ENCODE measurements at places on chromosomes 11 and 22.

GRCh38 chr22:32528984-32529982 is 54.7 kb downstream of the FBXO7 start:
- peak; percentile 17 for DNase-seq

DNA sequence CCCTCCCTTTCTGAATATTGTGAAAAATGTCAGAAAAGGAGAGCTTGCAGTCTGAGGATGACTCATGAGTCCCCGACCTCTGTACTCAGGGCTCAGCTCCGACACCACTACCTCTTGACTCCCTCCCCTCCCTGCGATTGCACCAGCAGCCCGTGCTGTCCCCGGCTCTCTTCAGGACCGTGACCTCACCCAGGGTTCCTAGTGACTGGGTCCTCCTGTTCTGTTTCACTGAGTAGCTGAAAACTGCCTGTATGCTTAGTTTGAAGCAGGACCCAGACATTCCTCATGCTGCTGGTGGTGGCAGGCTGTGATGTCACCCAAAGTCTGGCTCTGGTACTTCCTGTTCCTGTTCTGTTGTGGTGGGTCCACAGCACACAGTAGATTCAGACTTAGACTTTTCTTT is 11.7 kb downstream of the PHRF1 start:
- peak; percentile 32 for DNase-seq

DNA sequence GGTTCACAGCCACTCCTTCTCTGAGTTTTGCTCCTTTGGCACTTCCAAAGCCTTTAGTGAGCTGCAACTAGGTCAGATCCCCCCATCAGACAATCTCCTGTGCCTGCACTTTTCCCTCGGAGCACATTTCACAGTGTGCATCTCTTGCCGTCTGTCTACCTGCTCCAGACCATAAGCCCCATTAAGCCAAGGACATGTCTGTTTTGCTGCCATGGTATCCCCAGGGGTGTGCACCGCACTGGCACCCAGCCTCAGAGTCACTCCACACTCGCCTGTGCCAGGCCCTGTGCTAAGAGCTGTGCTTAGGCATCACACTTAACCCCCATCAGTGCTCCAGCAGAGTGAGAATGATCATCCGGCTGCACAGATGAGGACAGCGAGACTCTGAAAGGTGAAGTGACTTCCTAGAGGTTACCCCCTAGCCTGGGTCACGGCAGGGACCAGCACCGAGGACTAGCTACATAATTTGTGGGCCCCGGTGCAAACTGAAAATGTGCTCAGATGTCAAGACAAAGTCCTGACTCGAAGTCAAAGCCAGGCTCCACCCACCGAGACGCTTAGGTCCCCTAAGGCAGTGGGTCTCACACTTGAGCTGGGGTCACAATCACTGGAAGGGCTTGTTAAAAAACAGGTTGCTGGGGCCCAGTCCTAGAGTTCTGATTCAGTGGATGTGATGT is 33.9 kb downstream of the ARRB1 start:
- no peak for DNase-seq

DNA sequence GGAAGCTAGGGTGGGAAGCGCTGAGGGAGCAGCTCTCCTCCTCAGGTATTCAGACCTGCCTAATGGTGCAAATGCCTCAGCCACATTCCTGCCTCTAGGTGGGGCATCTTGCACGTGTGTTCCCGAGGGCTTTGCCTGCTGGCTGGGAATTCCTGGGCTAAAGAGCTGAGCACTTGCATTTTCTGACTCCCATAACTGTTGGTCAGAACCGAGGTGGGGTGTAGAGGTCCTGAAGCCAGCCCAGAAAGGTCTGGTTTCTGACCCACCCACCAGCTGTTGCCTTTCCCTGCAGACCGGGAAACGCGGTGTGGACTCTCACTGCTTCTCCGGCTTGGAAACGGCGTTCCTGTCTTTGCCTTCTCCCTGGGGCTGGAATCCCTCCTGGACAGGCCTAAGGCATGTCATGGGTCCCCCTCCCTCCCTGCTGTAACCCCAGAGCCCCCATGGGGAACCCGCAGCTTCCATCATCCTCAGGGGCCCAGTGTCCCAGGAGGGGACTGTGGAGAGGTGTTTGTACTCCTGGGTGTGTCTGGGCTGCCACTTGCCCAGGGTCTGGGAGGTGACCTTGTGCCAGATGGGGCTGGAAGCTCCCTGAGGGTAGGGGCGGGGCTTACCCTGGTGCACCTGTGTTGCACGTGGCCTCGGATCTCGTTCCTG is 24.0 kb upstream of the SMIM38 start:
- no peak for DNase-seq

GRCh38 chr11:10657308-10658271 is 36.0 kb downstream of the IRAG1 start:
- DNase-seq: peak; percentile 11

DNA sequence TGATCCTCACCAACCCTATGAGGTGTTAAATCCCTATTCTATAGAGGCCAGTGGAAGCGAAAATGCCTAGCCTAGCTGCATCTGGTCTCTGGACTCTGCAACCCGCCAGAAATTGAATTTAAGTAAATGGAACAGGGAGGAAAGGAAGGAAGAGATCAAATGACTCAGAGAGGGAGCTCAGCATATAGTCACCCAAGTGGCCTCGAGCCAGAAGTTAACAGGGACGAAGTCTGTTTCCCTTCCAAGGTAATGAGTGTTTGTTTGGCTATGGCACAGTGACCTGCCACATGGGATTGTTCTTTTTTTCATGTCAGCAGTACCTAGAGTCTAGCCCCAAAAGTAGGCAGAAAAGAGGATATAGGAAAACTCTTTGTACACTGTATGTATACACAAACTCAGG is 66.3 kb downstream of the PAK1 start:
- DNase-seq: no peak

- no peak for DNase-seq
Observed at GRCh38 chr22:25393121-25393805, 171.2 kb upstream of the GRK3 start.

DNA sequence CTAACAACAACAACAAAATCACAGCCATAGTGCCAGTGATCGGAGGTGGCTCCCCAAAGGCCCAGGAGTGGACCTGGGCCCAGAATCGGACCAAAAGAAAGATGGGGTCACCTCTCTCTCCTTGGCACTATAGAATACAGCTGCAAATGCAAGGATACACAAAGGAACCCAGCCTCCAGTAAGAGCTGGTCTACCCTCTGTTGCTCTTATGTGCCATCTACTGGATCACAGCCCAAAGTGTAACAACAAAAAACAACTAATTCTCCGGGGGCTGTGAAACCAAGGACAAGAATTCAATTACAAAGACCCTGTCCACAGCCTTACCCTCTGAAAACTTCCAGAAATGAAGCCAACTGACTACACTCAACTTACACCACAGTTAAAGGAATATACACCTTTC is 21.6 kb downstream of the OR8G5 start:
- DNase-seq: no peak

GRCh38 chr22:31099841-31100761 is 7.3 kb downstream of the SELENOM start:
- DNase-seq: no peak

DNA sequence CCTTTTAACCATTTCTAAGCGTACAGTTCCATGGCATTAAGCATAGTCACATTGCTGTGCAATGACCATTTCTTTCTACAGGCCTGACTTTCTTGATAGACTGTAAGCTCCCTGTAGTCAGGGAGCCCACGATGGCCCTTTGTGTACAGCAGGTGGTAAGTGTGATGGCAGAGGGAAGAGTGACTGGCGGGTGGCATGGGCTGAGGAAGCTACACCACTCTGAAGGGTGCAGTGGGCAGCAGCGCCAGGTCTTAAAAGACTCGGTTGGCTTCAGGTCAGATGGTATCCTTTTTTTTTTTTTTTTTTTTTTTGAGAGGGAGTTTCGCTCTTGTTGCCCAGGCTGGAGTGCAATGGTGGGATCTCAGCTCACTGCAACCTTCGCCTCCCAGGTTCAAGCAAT is 1.6 kb downstream of the PPM1F start:
- no peak for DNase-seq

GRCh38 chr22:37440875-37441274 is 13.6 kb upstream of the ELFN2 start:
- DNase-seq: no peak

DNA sequence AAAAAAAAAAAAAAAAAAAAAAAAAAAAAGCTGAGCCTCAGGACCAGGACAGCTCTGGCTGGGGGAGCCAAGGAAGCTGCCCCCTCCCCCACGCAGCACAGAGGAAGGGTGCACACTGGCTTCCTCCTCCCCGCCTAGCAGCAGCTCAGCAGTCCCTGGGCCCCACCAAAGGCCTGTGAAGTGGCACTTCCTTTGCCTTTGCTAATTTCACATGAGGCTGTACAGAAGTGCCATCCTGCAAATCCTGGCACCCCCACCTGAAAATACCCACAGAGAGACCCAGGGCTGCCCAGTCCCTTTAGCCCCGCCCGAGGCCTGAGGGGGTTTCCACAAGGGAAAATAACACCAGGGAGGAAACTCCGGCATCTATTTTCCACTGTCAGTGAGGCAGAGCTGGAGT is 3.9 kb downstream of the RHOG start:
- DNase-seq: peak; percentile 44

- no peak for DNase-seq
Observed at GRCh38 chr11:27443227-27443626, 29.4 kb downstream of the LGR4 start.

DNA sequence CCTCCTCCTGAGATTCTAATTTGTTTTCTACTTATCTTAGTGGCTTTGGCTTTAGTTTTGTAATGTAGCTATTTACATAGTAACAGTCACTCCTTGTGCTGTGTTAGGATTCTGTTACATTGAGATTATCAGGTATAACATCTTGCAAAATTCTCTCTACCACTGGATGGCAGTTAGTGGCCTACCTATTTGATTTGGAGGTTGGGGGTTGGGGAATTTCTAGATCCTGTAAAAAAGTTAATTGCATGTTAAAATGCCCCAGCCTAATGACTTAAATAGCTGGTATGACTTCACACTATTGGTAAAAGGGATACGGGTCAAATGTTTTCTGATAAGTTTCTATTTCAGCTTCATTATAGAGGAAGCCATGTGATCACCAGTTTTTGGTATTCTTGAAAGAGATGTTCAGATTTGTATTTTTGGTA is 2.8 kb downstream of the GRK3 start:
- DNase-seq: no peak

DNA sequence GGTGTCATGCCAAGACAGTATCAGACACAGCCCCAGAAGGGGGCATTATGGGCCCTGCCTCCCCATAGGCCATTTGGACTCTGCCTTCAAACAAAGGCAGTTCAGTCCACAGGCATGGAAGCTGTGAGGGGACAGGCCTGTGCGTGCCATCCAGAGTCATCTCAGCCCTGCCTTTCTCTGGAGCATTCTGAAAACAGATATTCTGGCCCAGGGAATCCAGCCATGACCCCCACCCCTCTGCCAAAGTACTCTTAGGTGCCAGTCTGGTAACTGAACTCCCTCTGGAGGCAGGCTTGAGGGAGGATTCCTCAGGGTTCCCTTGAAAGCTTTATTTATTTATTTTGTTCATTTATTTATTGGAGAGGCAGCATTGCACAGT is 14.6 kb downstream of the IL10RA start:
- DNase-seq: no peak

DNA sequence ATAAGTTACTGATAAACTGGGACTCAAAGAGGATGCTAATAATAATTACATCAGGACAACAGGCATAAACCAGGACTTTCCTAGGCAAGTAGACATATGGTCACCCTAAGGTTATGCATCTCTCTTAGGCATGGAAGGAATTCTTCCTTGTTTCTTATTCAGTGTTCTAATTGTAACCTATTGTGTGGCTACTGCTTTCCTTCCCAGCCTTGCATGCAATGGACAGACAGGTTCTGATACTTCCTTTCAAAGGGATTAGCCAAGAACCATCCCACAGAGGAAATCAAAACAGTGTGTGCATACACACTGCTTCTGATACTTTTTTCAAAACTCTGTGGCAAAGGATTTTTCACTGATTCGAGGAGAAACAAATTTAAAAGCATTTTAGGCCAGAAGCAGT is 48.3 kb downstream of the RRAS2 start:
- no peak for DNase-seq

GRCh38 chr11:83238111-83238510 is 44.6 kb downstream of the ANKRD42 start:
- no peak for DNase-seq

DNA sequence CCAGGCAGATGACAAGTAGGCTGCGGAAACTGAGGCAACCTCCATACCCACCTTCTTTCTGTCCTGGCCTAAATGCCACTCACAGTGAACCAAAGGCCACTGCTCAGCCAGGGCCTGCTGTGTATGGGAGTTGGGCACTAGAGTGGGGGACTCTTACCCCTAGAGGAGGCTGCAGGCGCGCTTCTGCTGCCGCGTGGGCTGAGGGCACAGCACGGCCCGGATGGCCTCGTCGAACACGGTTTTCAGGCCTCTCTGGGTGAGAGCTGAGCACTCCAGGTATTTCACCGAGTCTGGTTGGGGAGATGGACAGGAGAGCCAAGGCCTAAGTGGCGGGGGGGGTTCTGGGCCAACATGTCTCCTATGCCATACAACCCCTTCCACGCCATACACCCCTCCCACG is 14.2 kb upstream of the SSTR3 start:
- no peak for DNase-seq

DNA sequence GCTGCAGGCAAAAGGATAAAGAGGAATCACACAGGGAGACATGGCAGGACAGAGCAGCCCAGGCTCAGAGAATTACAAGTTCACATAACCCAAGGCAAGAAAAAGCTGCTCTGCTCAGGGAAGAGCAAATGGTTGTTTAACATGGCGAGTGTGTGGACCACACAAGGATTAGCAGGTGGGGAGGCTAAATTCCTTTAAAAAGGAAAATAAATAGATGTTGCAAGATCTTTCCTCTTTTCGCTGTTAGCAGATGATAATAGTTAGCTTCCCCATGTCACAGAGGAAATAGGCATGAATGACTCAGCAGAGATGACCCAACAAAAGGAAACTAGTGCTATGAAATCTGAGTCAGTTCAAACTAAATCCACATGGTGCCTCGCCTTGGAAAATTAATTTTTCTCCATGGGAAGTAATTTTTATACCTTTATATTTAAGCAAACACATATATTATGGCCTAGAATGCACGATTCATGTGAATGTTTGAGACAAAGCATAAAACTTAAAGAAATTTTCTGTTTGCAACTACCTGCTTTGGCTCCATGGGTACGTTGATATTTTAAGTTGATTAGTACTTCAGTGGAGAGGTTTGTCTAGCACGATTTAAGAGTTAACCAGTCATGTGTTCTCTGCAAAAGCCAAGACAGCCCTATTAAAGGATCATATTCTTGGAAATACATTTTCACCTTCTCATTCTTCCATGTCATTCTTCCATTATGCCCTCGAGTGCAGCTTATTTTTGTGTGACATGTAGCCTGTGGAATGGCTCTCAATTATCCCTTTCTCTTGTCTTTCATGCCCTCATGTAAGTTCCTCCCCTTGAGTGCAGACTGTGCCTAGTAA is 38.5 kb upstream of the FJX1 start:
- DNase-seq: no peak
